Breast epithelium (tissue), 4 donors: ENCODE measurements at places on chromosomes 7 and 10.

DNA sequence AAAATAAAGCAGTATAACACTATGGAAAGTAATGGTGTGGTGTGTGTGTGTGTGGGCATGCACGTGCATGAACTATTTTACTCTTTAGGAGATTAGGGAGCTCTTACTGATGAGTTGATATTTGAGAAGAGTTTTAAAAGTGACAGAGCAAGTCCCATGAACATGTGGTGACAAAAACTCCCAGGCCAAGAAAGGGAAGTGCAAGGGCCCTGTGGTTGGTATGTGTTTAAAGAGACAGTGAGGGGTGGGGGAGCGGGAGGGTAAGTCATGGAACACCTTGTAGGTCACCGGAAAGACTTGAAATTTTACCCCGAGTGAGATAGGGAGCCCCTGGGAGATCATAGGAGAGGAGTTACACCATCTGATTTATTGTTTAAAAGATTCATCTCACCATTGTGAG, 63.3 kb downstream of the AKR1B1 start:
- no peak overlapping the region for H3K4me3 ChIP-seq

DNA sequence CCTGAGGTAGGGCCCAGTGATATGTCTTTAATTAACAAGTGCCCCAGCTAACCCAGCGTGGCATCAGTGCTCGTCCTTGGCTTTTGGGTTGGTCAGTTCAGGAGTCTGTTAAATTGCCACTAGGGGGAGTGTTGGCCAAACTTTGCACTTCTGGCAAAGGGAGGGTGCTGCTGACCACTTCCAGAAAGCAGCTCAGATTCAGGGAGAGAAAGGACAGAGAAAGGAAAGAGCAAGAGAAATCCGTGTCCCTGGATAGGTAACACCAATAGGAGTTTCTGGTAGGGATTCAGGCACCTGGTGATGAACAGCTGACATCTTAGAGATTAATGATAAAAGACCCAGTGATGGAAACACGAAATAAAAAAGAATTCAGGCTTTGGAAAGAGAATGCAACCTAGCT, 243.1 kb upstream of the AOAH start:
- no peak overlapping the region for H3K27ac ChIP-seq
- H3K27me3 ChIP-seq = no peaks in the 10 kb centered on the region
- no peak overlapping the region for H3K4me3 ChIP-seq
- H3K4me1 ChIP-seq = no peaks in the 10 kb centered on the region
- DNase-seq = no peak

DNA sequence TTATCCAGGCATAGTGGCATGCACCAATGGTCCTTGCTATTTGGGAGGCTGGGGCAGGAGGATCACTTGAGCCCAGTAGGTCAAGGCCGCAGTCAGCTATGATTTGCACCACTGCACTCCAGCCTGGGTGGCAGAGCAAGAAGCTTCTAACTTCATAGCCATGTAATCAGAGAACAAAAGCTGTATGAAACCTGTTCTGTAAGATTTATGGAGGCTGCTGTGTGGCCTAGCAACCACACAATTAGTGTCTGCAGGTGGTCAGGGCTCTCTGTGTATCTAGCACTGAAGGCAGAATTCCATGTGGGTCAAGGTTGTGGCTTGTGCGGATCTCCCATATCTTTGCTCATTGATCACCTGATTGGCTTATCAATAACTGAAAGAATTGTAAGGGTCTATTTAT, 221.5 kb upstream of the FOXK1 start:
- H3K27ac ChIP-seq = no peak overlapping the region
- H3K4me1 ChIP-seq = no peaks in the 10 kb centered on the region

DNA sequence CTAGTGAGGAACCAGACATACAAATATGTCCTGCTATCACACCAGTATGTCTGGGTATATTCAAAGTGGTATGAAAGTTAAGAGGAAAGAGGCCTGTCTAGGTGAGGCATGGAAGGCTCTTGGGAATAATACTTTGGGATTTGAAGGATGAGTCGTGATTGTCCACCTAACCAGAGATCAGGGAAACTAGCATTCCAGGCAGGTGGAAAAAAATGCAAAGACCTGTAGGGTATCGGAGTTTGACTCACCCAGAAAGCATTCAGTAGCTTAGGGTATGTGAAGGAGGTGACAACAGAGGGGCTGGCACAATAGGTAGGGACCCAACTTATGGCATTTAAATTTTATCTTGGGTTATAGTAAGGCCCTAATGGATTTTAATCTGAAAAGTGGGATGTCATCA, 950 bp upstream of the GCC1 start:
- no peak for DNase-seq
- no peaks in the 10 kb centered on the region for H3K4me1 ChIP-seq
- no peaks in the 10 kb centered on the region for H3K27me3 ChIP-seq
- no peak overlapping the region for H3K4me3 ChIP-seq
- no peaks in the 10 kb centered on the region for H3K36me3 ChIP-seq
- no peak overlapping the region for H3K27ac ChIP-seq

DNA sequence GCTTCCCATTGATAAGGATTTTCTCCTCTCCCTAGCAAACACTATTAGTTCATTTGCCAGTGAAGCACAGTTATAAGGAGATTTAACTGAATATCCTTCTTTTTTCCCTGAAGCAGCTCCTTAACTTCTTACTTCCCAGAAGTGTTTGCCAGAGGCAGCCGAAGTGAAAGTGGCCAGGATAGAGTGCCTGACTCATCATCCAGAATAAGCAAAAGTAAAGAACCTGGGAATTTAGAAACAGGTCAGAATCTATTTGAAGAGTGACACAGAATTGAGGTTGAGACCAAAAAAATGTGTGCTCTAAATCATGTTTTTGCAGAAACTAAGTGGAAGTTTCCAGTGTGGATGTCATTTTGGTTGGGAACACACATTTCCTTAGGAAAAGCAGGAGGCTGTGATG, 249.6 kb upstream of the VWC2 start:
- no peak overlapping the region for H3K4me3 ChIP-seq
- H3K27ac ChIP-seq = no peak overlapping the region
- H3K4me1 ChIP-seq = no peaks in the 10 kb centered on the region
- no peaks in the 10 kb centered on the region for H3K36me3 ChIP-seq
- DNase-seq = no peak
- no peaks in the 10 kb centered on the region for H3K27me3 ChIP-seq

- peak within 1 kb of the TSS; percentile 99 for H3K27ac ChIP-seq
- H3K36me3 ChIP-seq = no peaks in the 10 kb centered on the region
- H3K4me3 ChIP-seq = peak within 1 kb of the TSS; percentile 91
- no peaks in the 10 kb centered on the region for H3K27me3 ChIP-seq
These were observed at the start of gene ARID5B for GRCh38 chr10:61900829-61901792. TSS of gene ARID5B (plus strand) at chr10:61901699. CDS start at chr10:61901710, 11 bp downstream.

GRCh38 chr10:35652824-35653223, 10.7 kb upstream of the FZD8 start:
- H3K27me3 ChIP-seq = no peaks in the 10 kb centered on the region
- H3K27ac ChIP-seq = no peak overlapping the region
- H3K36me3 ChIP-seq = no peaks in the 10 kb centered on the region
- no peak for DNase-seq
- no peak overlapping the region for H3K4me3 ChIP-seq
- no peaks in the 10 kb centered on the region for H3K4me1 ChIP-seq
